Lower lobe of right lung (tissue), 2 donors: ENCODE measurements at places on chromosomes 7 and 10.

DNA sequence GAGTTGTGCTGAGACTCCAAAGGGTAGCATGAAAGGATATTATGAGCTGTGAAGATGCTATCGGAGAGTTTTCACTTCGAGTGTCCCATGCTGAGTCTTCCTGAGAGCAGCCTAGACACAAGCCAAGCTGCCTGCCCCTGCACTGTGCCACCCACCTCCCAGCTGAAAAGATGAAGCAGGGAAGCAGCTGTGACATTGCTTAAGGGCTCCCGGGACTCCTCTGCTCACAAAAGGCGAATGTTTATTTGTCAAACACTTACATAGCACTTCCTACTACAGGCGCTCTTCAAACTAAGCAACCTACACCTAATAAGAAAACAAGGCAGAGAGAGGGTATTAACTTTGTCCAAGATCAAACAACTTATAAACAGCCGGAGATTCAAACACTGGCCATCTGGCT is 95.6 kb downstream of the OSBPL3 start:
- DNase-seq: no peak

DNA sequence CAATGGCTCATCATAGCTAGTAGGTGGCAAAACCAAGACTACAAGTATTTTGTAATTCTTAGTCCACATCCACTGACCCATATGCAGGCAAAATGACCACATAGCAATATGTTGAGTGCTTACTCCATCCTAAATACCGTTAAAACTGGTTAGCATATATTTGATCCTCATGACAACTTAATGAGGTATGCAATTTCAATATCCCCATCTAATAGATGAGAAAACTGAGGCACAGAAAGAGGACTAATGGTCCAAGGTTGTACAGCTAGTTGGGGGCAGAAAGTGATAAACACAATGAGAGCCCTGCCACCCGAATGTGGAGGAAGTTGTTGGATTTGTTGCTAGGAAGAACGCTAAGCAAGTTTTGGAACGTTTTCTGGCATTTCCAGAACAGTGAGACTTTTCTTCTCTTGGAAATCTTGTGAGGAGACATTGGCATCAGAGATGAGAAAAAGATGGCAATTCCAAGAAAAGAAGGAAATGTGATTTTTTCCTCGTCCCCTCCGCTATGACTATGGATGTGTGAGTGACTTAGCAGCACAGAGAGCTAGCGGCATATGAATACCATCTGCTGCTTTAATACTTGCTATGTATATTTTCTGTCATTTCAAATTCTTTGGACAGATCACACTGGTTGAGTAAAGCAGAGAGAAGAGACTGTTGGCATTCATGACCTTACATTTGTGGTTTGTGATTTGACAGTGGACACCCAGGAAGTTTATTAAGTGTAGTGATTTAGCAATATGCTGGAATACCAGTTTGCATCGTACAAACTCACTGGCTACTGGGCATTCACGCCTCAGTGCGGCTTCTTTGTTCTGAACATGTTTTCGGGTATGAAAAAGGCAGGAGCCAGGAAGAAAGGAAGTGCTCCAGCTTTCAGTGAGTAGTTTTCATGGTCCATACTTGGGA is 51.5 kb downstream of the NRCAM start:
- no peak for DNase-seq

GRCh38 chr7:42125321-42125720 is 111.7 kb downstream of the GLI3 start:
- DNase-seq: no peak

GRCh38 chr7:69597278-69598076 is 798 bp upstream of the AUTS2 start:
- DNase-seq: peak; percentile 64

- DNase-seq: peak; percentile 60
Measured at GRCh38 chr10:69721690-69722310, 79.9 kb upstream of the COL13A1 start.

DNA sequence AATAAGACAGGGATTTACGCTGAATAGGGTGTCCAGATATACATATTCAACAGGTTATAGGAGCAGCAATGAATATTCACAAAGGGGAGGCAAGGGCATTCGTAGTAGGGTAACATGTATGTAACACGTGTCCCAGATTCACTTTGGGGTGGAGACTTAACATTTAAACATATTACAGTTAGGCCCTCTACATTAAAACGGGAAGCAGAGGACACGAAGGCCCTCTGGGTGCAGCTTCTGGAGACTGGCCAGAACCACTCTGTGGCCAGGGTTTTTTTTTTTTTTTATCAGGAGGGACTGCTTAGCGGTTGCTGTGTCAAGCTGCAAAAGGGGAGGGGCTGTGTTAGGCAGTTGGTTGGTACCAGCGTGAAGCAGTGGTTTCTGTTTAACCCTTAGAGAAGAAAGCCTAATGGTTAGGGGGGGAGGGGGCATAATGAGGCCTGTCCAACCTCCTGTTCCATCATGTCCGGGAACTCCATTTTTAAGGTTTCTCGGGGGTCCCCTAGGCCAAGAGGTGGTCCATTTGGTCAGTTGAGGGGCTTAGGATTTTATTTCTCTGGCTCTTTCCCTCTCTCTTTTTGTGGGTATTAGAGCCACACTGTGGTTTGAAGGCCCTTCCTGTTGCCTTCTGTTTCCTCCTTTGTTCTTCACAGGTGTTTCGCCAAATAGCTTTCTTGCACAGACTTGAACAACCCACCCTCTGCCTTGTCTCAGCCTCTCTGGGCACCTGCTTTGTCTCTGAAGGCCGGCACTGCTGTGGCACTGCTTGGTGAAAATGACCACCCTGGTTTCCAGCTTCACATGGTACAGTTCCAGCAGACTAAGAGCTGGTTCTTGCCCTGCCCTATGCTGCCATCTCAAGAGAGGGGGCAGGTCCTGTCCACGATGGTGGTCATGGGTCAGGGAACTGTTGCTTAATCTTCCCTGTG is 26.4 kb downstream of the PRF1 start:
- peak; percentile 77 for DNase-seq

- DNase-seq: no peak
Measured at GRCh38 chr7:46549347-46549746, 628.3 kb upstream of the IGFBP3 start.

DNA sequence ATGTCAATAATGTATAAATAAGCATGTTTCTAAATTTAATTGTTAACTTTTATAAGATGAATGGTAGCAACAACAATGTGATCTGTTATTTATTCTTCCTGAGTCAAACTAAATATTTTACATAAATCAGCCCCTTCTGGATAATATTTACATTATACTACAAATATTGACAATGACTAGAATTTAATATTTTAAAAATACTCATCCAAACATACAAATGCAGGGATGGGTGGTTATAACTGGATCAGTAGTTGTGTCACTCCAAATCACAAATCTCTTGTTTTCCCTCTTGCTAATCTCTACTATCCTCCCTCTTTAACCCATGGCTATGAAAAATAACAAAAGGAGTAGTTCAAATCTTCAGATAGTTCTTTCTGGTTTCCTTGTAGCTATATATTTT is 407.0 kb downstream of the HTR7 start:
- DNase-seq: no peak

DNA sequence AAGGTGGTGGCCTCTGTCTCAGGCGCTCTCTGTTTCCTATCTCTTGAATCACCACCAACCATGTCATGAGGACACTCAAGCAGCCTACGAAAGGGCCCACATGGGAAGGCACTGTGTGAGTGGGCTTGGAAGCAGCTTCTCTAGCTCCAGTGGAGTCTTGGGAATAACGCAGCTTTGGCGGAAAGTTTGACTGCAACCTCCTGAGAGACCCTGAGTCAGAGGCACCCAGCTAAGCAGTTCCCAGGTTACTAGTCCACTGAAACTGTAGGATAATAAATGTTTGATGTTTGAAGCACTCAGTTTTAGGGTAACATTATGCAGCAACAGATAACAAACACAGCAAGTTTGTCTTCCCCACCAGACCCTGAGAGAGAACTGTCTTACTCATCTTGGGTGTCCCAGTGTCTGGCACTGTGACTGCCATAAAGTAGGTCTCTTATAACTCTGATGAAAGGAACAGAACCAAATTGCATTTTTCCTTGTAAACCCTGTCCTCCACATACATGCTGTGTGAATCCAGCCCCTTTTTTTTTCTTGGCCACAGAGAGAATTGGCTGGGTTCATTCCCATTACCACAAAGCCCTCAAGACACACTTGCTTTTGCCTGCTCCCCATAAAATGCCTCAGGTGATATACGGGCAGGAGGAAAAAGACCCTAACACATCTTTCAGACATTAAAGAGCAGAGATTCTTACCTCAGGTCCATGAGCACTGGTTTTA is 185.5 kb downstream of the ZNF365 start:
- no peak for DNase-seq

- peak; percentile 88 for DNase-seq
Measured at GRCh38 chr10:34954142-34954541, 136.0 kb downstream of the CUL2 start.

- DNase-seq: no peak
Measured at GRCh38 chr10:81569488-81569887, 305.5 kb upstream of the NRG3 start.

DNA sequence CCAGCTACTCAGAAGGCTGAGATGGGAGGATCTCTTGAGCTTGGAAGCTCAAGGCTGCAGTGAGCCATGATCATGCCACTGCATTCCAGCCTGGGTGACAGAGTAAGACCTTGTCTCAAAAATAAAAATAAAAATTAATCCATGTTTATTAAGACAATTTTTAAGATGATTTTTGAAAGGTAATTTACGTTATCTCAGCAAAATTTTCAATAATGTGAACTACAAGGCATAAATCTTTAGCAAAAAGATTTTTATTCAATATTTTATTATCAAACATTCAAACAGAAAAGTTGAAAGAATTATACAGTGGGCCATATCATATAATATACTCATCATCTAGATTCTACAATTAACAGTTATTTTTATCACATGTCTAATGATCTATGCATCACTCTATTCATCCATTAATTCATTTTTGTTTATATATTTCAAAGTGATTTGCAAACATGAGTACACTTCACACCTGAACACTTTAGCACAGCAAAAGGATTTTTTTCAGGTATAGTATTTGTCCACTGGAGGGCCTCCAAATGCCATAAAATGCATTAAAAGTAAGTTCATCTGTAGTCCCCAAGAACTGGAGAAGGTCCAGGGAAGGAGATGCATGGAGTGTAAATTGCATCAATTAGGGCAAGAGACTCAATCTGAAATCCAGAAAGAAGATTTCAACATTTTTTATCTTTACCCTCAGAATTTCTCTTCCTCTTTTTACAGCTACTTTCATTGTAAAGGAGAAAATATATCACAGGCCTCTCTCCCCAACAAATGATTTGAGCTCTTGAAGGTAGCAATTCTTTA is 38.6 kb upstream of the RSBN1L start:
- DNase-seq: no peak

DNA sequence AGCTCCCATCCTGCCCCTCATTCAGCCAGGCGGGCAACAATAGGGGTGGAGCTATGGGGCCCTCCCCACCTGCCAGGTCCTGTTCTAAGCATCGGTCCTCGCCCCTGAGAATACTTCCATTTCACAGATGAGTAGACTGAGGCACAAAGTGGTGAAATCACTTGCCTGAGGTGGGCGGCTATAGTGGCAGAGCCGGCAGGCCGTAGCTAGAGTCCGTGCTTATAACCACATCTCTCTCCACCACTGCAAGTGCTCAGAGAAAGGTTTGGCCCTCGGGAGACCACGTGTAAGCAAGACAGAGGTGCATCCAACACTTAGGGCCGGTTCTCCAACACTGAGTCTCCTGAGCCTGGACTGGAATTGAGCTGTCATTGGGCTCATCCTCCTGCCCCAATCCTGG is 145.8 kb upstream of the UNC5B start:
- no peak for DNase-seq

DNA sequence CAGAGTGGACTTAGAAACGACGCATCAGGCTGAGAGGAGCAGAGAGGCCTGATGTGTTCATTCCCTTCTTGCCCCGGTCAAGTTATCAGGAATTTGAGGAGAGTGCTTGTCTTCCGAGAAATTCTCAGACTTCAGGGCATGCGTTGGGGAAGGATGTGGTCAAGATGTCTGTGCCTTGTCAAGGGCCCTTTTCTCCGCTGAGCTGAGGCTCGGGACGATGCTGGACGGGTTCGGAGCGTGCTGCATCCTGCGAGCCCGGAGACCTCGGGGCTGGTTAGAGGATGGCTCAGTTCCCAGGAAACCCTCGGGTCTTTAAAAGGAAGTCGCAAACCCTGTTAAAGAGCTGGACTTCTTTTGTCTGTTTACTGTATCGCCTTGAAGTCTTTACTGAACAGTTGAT is 325.4 kb downstream of the ADARB2 start:
- DNase-seq: no peak

DNA sequence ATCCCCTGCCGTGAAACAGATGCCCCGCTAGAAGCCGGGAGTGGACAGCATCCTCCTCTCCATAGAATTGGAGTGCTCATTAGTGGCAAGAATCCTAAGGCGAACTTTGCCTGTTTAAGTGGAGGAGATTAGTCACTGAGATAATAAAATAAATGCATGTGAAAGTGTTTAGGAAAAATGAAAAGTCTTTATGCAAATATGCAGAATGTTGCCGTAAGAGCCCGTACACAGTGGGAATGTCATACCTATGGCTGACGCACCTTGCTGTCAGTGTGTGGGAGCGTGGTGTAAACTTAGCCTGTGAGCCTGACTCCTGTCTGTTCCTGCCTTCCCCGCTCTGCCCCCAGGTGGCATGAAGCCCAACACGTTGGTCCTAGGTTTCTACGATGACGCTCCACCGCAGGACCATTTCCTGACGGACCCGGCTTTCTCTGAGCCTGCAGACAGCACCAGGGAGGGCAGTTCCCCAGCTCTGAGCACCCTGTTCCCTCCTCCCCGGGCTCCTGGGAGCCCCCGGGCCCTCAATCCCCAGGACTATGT is 1.7 kb upstream of the TRIP6 start:
- DNase-seq: no peak

- no peak for DNase-seq
Measured at GRCh38 chr10:10794046-10794445, 223.6 kb upstream of the CELF2 start.

- no peak for DNase-seq
Measured at GRCh38 chr10:62831346-62831745, 15.2 kb upstream of the EGR2 start.

- DNase-seq: no peak
Measured at GRCh38 chr7:94949532-94949931, 42.1 kb downstream of the PPP1R9A start.

DNA sequence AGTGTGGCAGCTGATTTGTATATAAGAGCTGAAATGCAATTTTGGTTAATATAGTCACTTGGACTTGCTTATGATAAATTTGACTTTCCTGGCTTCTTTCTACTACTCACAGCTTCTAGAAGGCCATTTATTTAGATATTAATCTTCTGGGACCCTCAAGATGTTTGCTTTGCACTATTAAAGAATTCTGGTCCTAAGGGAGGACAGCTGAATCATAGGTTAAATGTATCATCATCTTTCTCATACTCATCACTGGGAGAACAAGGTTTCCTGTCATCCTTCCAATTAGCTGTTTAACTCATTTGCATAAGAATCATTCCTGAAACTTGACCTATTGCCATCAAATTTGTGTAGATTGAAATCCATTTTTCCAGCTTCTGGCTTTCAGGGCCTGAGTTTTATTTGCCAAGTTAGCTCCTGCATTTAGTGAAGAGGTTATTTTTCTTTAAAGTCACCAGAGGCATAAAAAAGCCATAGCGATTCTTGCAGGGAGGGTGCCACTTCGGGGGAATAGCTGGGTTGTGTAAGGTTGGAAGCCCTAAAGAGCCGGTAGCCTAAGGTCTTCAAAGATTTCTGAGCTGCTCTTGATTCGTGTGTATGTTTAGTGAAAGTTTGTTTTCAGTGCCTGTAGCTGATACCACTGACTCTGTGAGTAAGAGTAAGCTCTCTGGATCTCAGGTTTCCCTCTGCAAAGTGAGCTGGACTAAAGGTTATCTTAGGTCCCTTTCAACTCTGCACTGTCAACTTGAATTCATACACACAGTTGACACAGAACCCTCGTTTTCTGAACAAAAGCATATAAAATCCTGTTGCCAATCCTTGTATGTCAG is 4.3 kb downstream of the MAP3K8 start:
- DNase-seq: no peak
